Breast epithelium (tissue), 4 donors: ENCODE measurements at places on chromosomes 13 and 19. TPM values are rescaled to one million over a fixed set of nuclear protein-coding genes. Genes with fewer than 3 reads are reported as not detected.
A peak's percentile ranks its signal among the peaks of the same experiment; 100 is the strongest.

- peak within 1 kb of the TSS; percentile 42 for H3K4me3 ChIP-seq
- no peaks in the 10 kb centered on the region for H3K36me3 ChIP-seq
- peaks cover 2% of the 10 kb centered on the region for H3K27me3 ChIP-seq
- DNase-seq, result no peak
Observed at GRCh38 chr19:18397242-18398202, at the start of gene LRRC25. Gene LRRC25, minus strand, starts transcription at chr19:18397622. Its CDS starts 659 bp downstream, at chr19:18396963.

The KLK3 gene
- not detected for total RNA-seq

- no peaks in the 10 kb centered on the region for H3K4me1 ChIP-seq
- no peak overlapping the region for H3K4me3 ChIP-seq
- H3K27ac ChIP-seq, result no peak overlapping the region
Observed at GRCh38 chr13:42649141-42649540, 75.2 kb downstream of the TNFSF11 start.

DNA sequence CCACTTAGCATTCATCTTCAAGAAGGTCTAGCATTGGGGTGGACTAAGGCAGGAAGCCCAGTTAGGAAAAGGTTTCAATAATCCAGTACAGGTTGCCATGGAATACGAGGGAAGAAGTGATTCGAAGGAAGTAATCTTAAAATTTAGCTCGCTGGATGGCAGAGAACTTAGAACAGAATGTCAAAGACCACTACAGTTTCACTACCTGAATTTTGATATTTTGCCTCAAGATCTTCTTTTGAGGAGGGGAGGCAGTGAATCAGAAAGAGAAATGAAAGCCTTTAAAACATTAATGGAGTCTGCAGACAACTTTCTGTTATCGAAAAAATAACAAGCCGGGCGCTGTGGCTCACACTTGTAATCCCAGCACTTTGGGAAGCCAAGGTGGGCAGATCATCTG is 7.0 kb upstream of the RAB8A start:
- H3K27ac ChIP-seq, result no peak overlapping the region
- H3K36me3 ChIP-seq, result peaks cover 4% of the 10 kb centered on the region
- H3K4me1 ChIP-seq, result no peaks in the 10 kb centered on the region
- no peak for DNase-seq
- no peaks in the 10 kb centered on the region for H3K27me3 ChIP-seq

DNA sequence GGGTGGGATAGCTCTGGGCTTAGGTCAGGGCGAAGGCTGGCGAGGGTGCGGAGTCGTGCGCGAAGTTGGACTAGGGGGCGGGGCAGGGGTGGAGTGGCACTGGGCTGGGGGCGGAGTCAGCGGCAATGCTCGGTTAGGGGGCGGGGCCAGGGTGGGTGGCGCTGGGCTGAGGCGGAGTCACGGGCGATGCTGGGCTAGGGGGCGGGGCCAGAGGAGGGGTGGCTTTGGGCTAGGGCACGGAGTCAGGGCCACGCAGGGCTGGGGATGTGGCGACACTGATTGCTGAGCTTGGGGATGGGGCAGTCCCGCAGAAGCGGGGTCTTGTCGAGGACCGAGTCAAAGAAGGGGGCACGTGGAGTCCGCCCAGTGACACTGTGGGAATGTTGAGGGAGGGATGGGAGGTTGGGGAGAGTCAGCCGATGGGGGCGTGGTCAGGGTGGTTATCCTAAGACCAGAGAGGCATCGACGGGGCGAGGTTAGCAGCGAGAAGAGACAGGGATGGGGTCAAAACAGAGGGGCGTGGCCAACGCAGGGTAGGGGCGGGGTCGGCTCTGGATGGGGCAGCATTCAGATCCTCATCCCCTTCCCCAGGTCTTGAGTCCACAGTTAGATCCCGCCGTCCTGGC is 8.7 kb downstream of the HOMER3 start:
- H3K27me3 ChIP-seq, result no peaks in the 10 kb centered on the region
- H3K36me3 ChIP-seq, result no peaks in the 10 kb centered on the region
- no peak overlapping the region for H3K27ac ChIP-seq
- peak; percentile 61 for DNase-seq
- H3K4me1 ChIP-seq, result no peaks in the 10 kb centered on the region

The STOML3 gene
- total RNA-seq, result not detected

GRCh38 chr13:32840989-32841713 is 175.1 kb upstream of the KL start:
- no peaks in the 10 kb centered on the region for H3K4me1 ChIP-seq
- no peak for DNase-seq
- no peak overlapping the region for H3K4me3 ChIP-seq
- no peaks in the 10 kb centered on the region for H3K36me3 ChIP-seq

- H3K4me3 ChIP-seq, result no peak overlapping the region
- H3K36me3 ChIP-seq, result no peaks in the 10 kb centered on the region
- DNase-seq, result no peak
- no peaks in the 10 kb centered on the region for H3K4me1 ChIP-seq
Observed at GRCh38 chr13:80835902-80836301, 495.0 kb upstream of the SPRY2 start.

DNA sequence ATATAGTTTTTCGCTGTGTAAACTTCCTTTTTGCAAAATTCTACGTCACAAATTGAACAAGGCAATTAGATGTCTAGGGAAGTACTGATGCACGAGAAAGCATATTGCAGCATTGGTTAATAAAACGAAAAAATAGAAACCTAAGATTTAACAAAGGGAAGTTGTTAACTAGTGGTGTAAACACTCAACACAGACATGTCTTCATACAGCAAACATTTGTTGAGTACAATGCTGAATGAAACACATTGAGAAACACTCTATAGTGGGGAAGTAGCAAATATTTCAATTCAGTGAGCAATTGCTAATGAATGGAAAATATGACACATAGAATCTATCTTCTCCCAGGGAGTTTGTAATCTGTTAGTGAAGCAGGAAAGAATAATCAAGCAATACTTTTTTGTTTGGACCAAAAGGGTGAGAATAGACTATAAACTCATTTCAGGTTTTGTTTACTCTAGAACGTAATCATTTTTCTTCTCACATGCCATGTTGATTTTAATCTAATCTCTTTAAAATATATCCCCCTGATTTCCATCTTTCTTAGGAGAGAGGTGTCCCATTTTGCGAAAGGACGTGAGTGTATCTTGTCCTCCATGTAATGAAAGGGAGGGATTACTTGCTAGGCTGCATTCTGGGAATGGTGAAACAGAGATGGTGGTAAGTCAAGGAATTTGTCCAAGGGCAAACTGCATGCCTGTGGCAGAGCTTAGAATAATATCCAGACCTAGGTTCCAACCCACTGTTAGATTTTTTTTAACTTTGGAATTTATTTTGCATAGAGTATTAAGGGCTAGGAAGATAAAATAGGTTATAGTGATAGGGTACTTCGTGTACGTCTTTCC is 1.7 kb upstream of the ANKRD10 start:
- no peaks in the 10 kb centered on the region for H3K36me3 ChIP-seq
- H3K4me1 ChIP-seq, result peaks cover 10% of the 10 kb centered on the region
- peak overlapping the region; percentile 96 for H3K27ac ChIP-seq
- no peaks in the 10 kb centered on the region for H3K27me3 ChIP-seq
- H3K4me3 ChIP-seq, result no peak overlapping the region
- DNase-seq, result no peak

DNA sequence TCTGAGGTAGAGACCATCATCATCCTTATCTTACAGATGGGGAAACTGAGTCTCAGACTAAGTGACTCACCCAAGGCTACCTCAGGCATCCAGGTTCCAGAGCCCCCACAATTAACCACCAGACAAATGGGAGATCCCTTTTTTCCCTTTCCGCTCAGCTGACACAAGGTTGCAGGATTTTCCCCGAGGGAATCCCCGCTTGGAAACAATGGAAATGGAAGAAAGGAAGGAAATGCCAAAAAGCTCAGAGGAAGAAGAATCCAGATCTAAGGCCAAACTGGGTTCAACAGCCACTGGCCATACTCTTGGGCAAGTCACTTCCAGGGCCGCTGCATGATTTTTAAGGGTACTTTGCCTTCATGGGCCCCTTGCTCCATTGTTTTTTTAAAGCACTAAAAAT is 1.6 kb downstream of the ZNF71 start:
- H3K4me3 ChIP-seq, result peak overlapping the region; percentile 93
- peaks cover 4% of the 10 kb centered on the region for H3K36me3 ChIP-seq
- H3K4me1 ChIP-seq, result no peaks in the 10 kb centered on the region
- H3K27me3 ChIP-seq, result no peaks in the 10 kb centered on the region
- H3K27ac ChIP-seq, result no peak overlapping the region
- no peak for DNase-seq

The NCAN gene
- not detected for total RNA-seq

GRCh38 chr13:53460796-53461195 is 432.2 kb downstream of the OLFM4 start:
- H3K36me3 ChIP-seq, result no peaks in the 10 kb centered on the region
- H3K27me3 ChIP-seq, result no peaks in the 10 kb centered on the region
- no peak overlapping the region for H3K27ac ChIP-seq
- DNase-seq, result no peak
- H3K4me3 ChIP-seq, result no peak overlapping the region
- no peaks in the 10 kb centered on the region for H3K4me1 ChIP-seq

GRCh38 chr19:3279306-3279705 is 54.8 kb downstream of the CELF5 start:
- DNase-seq, result no peak
- no peaks in the 10 kb centered on the region for H3K27me3 ChIP-seq
- no peak overlapping the region for H3K27ac ChIP-seq
- H3K4me1 ChIP-seq, result no peaks in the 10 kb centered on the region

DNA sequence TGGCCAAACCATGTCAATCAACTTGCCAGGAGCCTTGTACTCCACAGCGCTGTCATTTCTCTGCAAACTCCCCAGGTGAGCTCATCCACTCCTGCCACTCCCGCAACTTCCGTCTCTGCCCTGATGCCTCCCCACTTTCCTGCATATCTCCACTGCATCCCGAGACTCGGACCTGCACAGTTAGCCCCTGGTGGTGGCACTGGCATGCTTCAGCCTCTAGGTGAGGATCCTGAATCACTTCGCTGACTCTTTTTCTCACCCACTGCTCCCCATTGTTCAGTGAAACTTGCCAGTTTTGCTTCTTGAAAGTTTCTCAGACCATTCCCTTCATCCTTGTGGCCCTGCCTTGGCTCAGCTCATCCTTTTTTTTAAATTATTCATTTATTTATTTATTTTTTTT is 3.4 kb upstream of the CTU1 start:
- no peak overlapping the region for H3K4me3 ChIP-seq
- peaks cover 4% of the 10 kb centered on the region for H3K27me3 ChIP-seq
- H3K4me1 ChIP-seq, result no peaks in the 10 kb centered on the region
- DNase-seq, result no peak
- H3K27ac ChIP-seq, result no peak overlapping the region
- H3K36me3 ChIP-seq, result no peaks in the 10 kb centered on the region

The ZNF677 gene
- total RNA-seq, result 11.1 TPM
